Anterior cingulate cortex (tissue), 58 donors: ENCODE measurements at places on chromosomes 12 and 14.

- DNase-seq: no peak
Observed at GRCh38 chr14:92144708-92145107, 22.9 kb downstream of the CPSF2 start.

- no peak for DNase-seq
Observed at GRCh38 chr14:24370748-24371147, 2.8 kb downstream of the NFATC4 start.

GRCh38 chr12:32062881-32063280 is 43.8 kb upstream of the BICD1 start:
- no peak for DNase-seq

- DNase-seq: no peak
Observed at GRCh38 chr12:53530061-53530460, 22.8 kb upstream of the NPFF start.

- DNase-seq: no peak
Observed at GRCh38 chr12:10027721-10028120, 2.8 kb upstream of the CLEC9A start.

GRCh38 chr14:101895256-101895655 is 69.1 kb upstream of the DYNC1H1 start:
- DNase-seq: no peak

GRCh38 chr12:2624543-2625288 is 170.1 kb upstream of the FKBP4 start:
- DNase-seq: no peak
